Activated CD8-positive, alpha-beta memory T cell treated with anti-CD3 and anti-CD28 coated beads for 1 hour (primary cell): ENCODE measurements at places on chromosomes 2 and 18.

- DNase-seq = no peak
Observed at GRCh38 chr2:11768946-11769345, 22.5 kb downstream of the LPIN1 start.

- no peak for DNase-seq
Observed at GRCh38 chr2:63572001-63572400, 16.3 kb downstream of the WDPCP start.

DNA sequence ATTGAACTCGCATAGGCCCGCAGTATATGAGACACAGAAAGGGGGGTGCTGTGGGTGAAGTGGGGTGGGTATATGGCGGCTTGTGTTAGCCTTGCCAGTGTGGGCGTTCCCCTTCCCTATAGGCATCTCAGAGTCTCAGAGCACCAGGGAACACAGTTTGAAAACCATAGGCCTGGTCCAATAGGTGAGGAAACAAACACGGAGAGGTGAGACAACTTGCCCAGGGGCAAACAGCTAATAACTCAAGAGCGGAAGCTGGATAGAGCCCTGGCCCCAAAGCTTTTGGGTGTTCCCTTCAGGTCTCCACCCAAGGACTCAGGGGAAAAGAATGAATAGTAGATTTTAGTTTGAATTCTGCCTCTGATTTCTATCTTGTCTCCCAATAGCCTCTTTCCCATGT lies 7.9 kb downstream of the LIPG start:
- DNase-seq = no peak

DNA sequence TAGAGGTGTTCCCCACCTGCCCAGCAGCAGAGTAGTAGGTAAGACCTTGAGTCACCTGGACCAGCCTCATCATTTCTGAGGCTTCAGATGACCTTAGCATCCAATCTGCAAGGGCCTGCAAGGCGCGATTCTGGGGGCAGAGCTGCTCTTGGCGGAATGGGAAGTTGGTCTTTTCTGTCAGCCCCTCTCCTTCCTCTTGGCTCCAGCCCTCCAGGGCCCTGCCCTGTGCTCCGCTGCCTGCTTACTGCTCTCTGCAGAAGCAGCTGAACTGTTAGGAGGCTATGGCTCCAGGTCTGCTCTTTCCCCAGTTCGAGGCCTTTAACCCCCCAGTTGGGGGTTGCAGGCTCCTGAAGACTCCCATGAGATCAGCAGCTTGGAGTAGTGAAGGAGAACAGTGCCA lies 96.1 kb upstream of the MCFD2 start:
- no peak for DNase-seq

GRCh38 chr18:62723666-62724281 lies 8.4 kb downstream of the PHLPP1 start:
- DNase-seq = no peak

DNA sequence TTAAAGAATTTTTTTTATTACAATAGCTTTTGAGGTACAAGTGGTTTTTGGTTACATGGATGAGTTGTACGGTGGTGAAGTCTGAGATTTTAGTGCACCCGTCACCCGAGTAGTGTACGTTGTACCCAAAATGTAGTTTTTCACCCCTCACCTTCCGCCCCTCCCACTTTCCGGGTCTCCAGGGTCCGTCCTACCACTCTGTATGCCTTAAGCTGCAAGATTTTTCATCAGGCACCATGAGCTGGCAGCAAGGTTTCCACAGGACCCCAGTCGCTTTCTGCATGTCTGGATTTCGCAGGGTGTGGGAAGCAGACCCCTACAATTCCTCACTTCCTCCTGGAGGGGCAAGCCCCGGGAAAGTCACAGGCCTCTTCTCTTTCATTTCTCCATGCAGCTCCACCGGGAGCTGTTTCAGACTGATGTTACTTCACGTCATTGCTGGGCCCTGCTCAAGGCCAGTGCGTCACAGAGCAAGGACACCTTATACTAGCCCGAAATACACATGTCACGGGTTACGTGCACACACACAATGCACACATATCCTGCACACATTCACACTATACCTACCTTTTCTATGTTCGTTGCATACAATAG lies 179.1 kb downstream of the ZFP36L2 start:
- DNase-seq = no peak

- DNase-seq = no peak
Observed at GRCh38 chr2:229363185-229363814, 92.2 kb upstream of the PID1 start.

DNA sequence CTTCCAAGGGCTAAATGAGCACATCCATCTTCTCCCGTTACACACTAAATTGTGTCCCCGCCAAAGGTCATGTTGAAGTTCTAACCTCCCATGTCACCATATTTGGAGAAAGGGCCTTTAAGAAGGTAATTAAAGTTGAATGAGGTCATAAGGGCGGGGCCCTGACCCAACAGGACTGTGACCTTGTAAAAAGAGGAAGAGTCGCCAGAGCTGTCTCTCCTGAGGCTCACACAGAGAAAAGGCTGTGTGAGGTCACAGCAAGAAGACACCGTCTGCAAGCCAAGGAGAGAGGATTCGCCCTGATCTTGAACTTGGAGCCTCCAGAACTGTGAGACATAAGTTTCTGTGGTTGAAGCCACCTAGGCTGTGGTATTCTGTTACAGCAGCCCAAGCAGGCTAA lies 24.1 kb downstream of the TRABD2A start:
- no peak for DNase-seq
